ENCODE measurements at places on chromosomes 16 and 17. TPM values are rescaled to one million over a fixed set of nuclear protein-coding genes. Genes with fewer than 3 reads are reported as not detected.

The CD300LD gene
- not detected for total RNA-seq

The ITGA2B gene
- total RNA-seq, result 0.14 TPM

The CRHR1 gene
- not detected for total RNA-seq

The PIRT gene
- not detected for total RNA-seq

The EVI2A gene
- total RNA-seq, result 0.29 TPM

The ADAD2 gene
- total RNA-seq, result not detected

The HID1 gene
- 9.0 TPM for total RNA-seq

The PMP22 gene
- total RNA-seq, result 8.6 TPM

The PALB2 gene
- total RNA-seq, result 13.4 TPM

The SPNS2 gene
- 110 TPM for total RNA-seq

The HAP1 gene
- total RNA-seq, result 0.14 TPM

The ASPHD1 gene
- 14.2 TPM for total RNA-seq

The CFAP119 gene
- 7.0 TPM for total RNA-seq

The G6PC1 gene
- total RNA-seq, result not detected

The HOXB3 gene
- total RNA-seq, result 49.9 TPM

The RDM1 gene
- total RNA-seq, result 2.8 TPM

The GDPD3 gene
- total RNA-seq, result not detected
